GM23338 (cell line): ENCODE measurements at places on chromosomes 3 and 15. TPM values are rescaled to one million over a fixed set of nuclear protein-coding genes. Genes with fewer than 3 reads are reported as not detected.

- H3K4me3 ChIP-seq, result no peak overlapping the region
- H3K27me3 ChIP-seq, result no peaks in the 10 kb centered on the region
- no peaks in the 10 kb centered on the region for H3K4me1 ChIP-seq
- H3K36me3 ChIP-seq, result no peaks in the 10 kb centered on the region
These were observed 9.6 kb upstream of the PSMD2 start for GRCh38 chr3:184289426-184289938.

- no peak overlapping the region for H3K4me3 ChIP-seq
- no peaks in the 10 kb centered on the region for H3K27me3 ChIP-seq
- no peak for DNase-seq
These were observed 923.5 kb downstream of the ROBO1 start for GRCh38 chr3:78844307-78844706.

GRCh38 chr3:10972072-10972782, 20.3 kb upstream of the SLC6A1 start:
- no peak overlapping the region for H3K27ac ChIP-seq
- H3K4me1 ChIP-seq, result peaks cover 12% of the 10 kb centered on the region
- no peaks in the 10 kb centered on the region for H3K36me3 ChIP-seq
- H3K27me3 ChIP-seq, result no peaks in the 10 kb centered on the region
- H3K4me3 ChIP-seq, result no peak overlapping the region
- no peak for DNase-seq

GRCh38 chr3:187684444-187684843, 14.2 kb upstream of the SST start:
- H3K36me3 ChIP-seq, result peaks cover 16% of the 10 kb centered on the region
- no peaks in the 10 kb centered on the region for H3K27me3 ChIP-seq
- peaks cover 6% of the 10 kb centered on the region; the same call in 1 of the 2 replicates for H3K4me1 ChIP-seq
- no peak for DNase-seq

- DNase-seq, result no peak
- no peak overlapping the region for H3K27ac ChIP-seq
- H3K4me3 ChIP-seq, result no peak overlapping the region
- H3K36me3 ChIP-seq, result peaks cover 7% of the 10 kb centered on the region; the same call in 1 of the 2 replicates
- no peaks in the 10 kb centered on the region for H3K4me1 ChIP-seq
These were observed 21.8 kb upstream of the ANPEP start for GRCh38 chr15:89836267-89837133.

- no peaks in the 10 kb centered on the region for H3K36me3 ChIP-seq
- H3K27me3 ChIP-seq, result no peaks in the 10 kb centered on the region
- H3K4me3 ChIP-seq, result no peak overlapping the region
- DNase-seq, result no peak
- peaks cover 4% of the 10 kb centered on the region; the same call in 1 of the 2 replicates for H3K4me1 ChIP-seq
These were observed 13.6 kb upstream of the TBL1XR1 start for GRCh38 chr3:177210744-177211502.

DNA sequence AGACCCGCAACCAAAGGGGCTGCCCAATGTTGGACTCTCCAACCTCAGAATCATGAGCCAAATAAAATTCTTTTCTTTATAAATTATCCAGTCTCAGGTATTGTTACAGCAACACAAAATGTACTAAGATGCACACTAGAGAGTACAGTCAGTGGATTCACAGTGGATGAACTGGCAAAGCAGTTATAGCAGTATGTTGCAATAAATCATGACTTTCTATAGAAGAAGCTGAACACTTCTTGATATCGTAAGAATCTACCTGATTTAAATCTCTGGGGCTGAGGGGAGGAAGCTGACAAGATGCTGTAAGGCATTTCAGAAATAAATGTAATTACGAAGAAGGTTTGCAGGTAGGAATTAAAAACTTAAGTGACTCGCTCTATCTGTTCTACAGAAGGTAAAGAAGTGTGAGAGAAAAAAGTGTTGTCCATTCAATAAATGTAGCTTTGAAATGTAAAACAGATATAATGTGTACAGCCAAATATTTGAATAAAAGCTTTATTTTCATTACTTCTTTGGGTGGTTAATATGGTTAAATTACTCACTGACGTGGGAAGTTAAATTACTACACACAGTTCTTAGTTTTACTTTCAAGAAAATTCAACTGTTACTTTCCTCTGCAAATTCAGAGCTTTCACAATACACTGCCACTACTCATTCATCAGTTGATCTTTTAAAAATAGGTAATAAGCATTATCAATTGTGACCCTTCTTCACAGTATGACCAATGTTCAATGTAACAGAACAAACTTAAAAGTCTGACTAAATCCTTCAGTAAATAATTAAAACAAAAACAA, 439.1 kb downstream of the SHQ1 start:
- H3K36me3 ChIP-seq, result no peaks in the 10 kb centered on the region
- H3K4me1 ChIP-seq, result peaks cover 83% of the 10 kb centered on the region
- H3K27me3 ChIP-seq, result no peaks in the 10 kb centered on the region

DNA sequence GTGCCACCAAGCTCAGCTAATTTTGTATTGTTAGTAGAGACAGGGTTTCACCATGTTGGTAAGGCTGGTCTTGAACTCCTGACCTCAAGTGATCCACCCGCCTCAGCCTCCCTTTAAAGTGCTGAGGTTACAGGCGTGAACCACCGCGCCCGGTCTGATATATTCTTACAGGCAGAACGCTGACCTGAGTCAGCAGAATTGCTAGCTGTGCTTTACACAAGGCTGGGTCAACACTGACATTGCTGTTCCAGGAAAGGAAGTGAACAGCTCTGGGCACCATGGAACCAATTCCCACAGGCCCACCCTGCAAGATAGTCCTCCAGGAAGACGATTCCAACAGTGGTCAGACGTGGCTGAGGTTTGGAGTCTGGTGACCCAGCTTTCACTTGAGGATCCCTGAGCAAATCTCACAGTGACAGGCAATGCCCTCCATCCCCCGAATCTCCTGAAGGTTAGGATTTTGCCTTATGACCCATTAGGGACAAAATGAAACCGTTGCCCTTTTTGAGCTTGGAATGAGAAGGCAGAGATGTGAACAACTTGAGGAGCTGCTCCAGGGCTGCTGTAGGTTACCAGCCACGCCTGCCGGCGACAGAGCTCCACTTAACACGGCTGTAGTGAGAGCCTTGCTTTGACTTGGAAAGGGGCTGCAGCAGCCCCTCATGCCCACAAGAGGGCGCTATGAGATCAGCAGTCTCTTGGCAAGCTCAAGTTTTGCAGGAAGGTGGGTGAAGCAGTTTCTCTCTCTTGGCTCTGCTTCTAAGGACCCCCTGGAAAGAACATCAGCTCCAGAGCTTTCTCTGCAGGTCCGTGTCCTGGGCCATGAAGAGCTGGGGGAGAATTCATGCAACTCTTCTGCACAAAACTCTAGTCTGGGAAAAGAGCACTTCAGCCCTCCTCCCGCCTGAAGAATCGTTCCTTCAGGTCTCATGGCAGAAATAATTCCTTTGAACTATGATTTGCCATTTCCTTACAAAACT, 74.1 kb downstream of the SENP2 start:
- peak; percentile 91 for DNase-seq
- H3K27me3 ChIP-seq, result no peaks in the 10 kb centered on the region
- H3K4me3 ChIP-seq, result no peak overlapping the region
- peaks cover 7% of the 10 kb centered on the region; the same call in 1 of the 2 replicates for H3K4me1 ChIP-seq

THBS1 gene
- 81.3 and 81.9 TPM in 2 replicates for total RNA-seq

MESP2 gene
- 0.16 and 1.3 TPM in 2 replicates for total RNA-seq

CAV3 gene
- not detected in 2 replicates for total RNA-seq

- peak; percentile 60 for DNase-seq
These were observed 4.4 kb downstream of the GATA2 start for GRCh38 chr3:128488636-128488990.

CRABP1 gene
- total RNA-seq, result 127 and 156 TPM in 2 replicates

MOBP gene
- total RNA-seq, result not detected in 2 replicates

DNA sequence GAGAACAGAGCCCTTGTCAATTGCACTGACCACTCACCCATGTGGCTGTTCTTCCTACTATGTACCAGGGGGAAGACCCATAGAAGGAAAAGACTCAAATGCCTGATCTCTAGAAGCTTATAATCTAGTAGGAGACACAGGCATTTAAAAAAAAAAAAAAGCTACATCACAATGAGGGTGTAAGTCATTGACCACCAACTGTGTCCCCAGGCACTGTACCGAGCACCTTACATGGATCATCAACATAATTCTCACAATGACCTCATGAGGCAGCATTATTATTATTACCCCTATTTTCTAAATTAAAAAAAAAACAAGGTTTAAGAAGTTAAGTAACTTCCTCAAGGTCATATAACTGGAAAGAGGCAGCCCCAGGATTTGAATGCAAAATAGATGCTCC, 247.4 kb downstream of the SHOX2 start:
- DNase-seq, result no peak
- no peak overlapping the region for H3K27ac ChIP-seq
- no peak overlapping the region for H3K4me3 ChIP-seq
- peaks cover 3% of the 10 kb centered on the region; the same call in 1 of the 2 replicates for H3K4me1 ChIP-seq

- no peaks in the 10 kb centered on the region for H3K36me3 ChIP-seq
- DNase-seq, result no peak
- no peaks in the 10 kb centered on the region for H3K27me3 ChIP-seq
- no peak overlapping the region for H3K4me3 ChIP-seq
These were observed 130.6 kb downstream of the AQP9 start for GRCh38 chr15:58268746-58269267.
